Esophagus squamous epithelium (tissue), 5 donors: ENCODE measurements at places on chromosomes 2 and 18. TPM values are rescaled to one million over a fixed set of nuclear protein-coding genes. Genes with fewer than 3 reads are reported as not detected.

HPCAL1 gene
- 25.4 TPM for total RNA-seq

HOXD3 gene
- total RNA-seq = 2.9 TPM

SP140 gene
- 2.5 TPM for total RNA-seq

SH2D6 gene
- total RNA-seq = 0.50 TPM

CCDC121 gene
- 0.44 TPM for total RNA-seq

ST8SIA5 gene
- not detected for total RNA-seq

TRIM43B gene
- total RNA-seq = not detected

GLB1L gene
- 1.6 TPM for total RNA-seq

PROM2 gene
- 89.5 TPM for total RNA-seq

MAIP1 gene
- 10.4 TPM for total RNA-seq

FRZB gene
- total RNA-seq = 1.7 TPM

SEMA4C gene
- total RNA-seq = 7.4 TPM

MRPL30 gene
- 35.9 TPM for total RNA-seq

GPAT2 gene
- 0.34 TPM for total RNA-seq

RAD51AP2 gene
- total RNA-seq = 0.19 TPM

COL5A2 gene
- 34.3 TPM for total RNA-seq

TRAK2 gene
- 32.8 TPM for total RNA-seq

NTSR2 gene
- not detected for total RNA-seq

PROC gene
- total RNA-seq = 2.1 TPM

DNAH7 gene
- total RNA-seq = 0.15 TPM

PAX8 gene
- total RNA-seq = 7.6 TPM

ALPI gene
- not detected for total RNA-seq

DYSF gene
- 5.5 TPM for total RNA-seq

GPR155 gene
- total RNA-seq = 2.1 TPM

KCNG2 gene
- 0.19 TPM for total RNA-seq

STARD6 gene
- not detected for total RNA-seq

HOXD12 gene
- not detected for total RNA-seq

MRO gene
- 1.7 TPM for total RNA-seq

CAPN14 gene
- total RNA-seq = 124 TPM

DUSP19 gene
- total RNA-seq = 0.70 TPM

LCT gene
- not detected for total RNA-seq

HDLBP gene
- 239 TPM for total RNA-seq

PARD3B gene
- 4.4 TPM for total RNA-seq

WDFY1 gene
- 25.3 TPM for total RNA-seq

SLC16A14 gene
- total RNA-seq = 5.1 TPM

CMPK2 gene
- 0.53 TPM for total RNA-seq

MOB4 gene
- 47.1 TPM for total RNA-seq

RFTN2 gene
- 7.4 TPM for total RNA-seq

MAP3K19 gene
- total RNA-seq = not detected

LHCGR gene
- 0.22 TPM for total RNA-seq

IER3IP1 gene
- 14.1 TPM for total RNA-seq

STAMBP gene
- 36.8 TPM for total RNA-seq

LYG1 gene
- 0.95 TPM for total RNA-seq

CXCR1 gene
- total RNA-seq = not detected

GAREM1 gene
- total RNA-seq = 32.5 TPM

RAPGEF4 gene
- 2.9 TPM for total RNA-seq

INPP5D gene
- 2.2 TPM for total RNA-seq

FBXO48 gene
- 0.61 TPM for total RNA-seq

PHOSPHO2 gene
- total RNA-seq = 1.9 TPM

ERBB4 gene
- total RNA-seq = 0.35 TPM

RBKS gene
- 5.2 TPM for total RNA-seq

GTF2A1L gene
- 3.6 TPM for total RNA-seq

WNT10A gene
- total RNA-seq = 13.9 TPM

STEAP3 gene
- total RNA-seq = 18.1 TPM

TRIM43 gene
- total RNA-seq = not detected

R3HDM1 gene
- total RNA-seq = 23.8 TPM

LIMS3 gene
- not detected for total RNA-seq

SNED1 gene
- total RNA-seq = 5.8 TPM

IL36B gene
- 1.7 TPM for total RNA-seq
